ENCODE measurements at places on chromosomes 1 and 21.
A peak's percentile ranks its signal among the peaks of the same experiment; 100 is the strongest.

DNA sequence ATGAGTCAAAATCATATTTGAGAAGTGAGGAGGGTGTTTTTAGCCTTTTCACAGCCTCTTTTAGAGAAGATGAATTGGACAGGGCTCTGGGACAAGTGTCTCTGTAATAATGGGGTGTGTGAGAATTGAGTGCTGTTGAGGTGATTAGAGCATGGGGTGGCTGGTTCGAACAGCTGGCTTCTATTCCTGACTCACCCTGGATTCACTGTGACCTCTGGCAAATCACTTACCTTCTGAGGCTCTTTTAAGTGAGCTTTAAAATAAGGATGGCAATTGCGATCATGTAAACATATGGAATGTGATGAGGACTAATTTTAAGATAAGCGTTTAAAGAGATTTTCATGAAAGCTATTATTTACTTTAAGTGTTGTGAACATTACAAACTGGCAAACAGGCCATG lies 243.4 kb downstream of the ADGRL2 start:
- no peak for DNase-seq

DNA sequence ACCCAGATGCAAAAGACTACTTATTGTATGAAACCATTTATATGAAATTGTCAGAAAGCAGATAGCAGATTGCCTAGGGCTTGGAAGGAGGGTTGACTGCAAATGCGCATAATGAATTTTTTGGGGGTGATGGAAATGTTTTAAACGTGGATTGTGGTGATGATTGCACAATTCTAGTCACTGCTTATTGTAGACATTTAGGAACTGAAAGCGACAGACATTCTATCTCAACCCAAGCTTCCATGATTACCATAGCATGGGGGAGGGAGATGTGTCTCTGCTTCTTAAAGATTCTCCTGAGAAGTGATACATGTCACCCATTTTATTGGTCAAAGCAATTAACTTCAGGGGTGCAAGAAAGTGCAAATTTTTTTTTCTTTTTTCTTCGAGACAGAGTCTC lies 2.8 kb upstream of the MTF2 start:
- DNase-seq = no peak

GRCh38 chr1:181482521-181483284 lies 614 bp upstream of the CACNA1E start:
- no peak for DNase-seq

- DNase-seq = no peak
Observed at GRCh38 chr1:80023358-80023757, 1016.8 kb upstream of the ADGRL4 start.

- DNase-seq = no peak
Observed at GRCh38 chr1:98172578-98172977, 251.7 kb upstream of the DPYD start.

DNA sequence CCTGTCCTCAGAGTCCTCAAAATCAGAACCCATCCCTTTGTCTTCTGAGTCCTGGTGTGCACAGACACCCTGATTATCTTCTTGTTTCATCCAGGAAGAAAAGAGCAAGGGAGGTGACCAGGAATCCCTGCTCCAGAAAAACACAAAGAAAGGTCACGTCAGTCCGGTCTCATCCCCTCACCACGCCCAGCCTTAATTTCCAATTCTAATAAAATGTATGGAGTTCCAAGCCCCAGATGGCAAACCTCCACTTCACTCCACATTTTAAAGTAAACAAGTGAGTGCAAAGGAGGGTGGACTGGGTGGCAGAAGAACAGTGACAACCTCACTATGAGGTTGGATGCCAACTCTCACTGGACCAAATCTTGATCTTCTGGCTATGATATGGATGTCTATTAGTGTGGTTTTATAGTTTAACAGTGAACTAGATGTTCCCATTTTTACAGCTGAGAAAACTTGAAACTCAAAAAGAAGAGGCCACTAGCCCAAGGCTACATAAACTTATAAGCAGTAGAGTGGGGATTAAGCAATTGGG lies 22.0 kb downstream of the ZNF697 start:
- DNase-seq = no peak

DNA sequence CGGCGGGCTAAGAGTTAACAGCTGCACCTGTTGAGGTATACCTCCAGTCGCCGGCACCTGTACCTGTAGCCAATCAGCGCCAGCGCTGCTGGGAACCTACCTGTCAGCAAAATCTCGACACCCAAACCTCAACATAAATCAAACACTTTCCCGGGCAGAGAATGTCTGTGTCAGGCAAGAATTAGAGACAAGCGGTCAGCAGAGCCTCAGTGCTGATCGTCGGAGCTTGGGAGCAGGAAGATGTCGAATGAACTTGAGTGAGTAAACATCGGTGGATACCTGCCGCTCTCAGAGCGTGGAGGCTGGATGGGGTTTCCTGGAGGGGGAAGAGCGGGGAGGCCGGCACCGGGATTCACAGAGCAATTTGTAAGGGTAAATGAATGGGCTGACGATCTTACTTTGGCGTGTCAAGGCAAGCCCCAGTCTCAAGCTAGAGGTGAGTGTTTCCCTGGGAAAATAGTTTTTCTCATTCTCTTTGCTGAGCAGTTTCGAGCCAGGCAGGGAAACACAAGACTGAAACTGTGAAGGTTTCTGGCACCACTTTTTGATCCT lies at the start of gene GRHL3:
TSS of gene GRHL3 (plus strand) at position 46 of the 552 bp plus-strand sequence. CDS start at position 241, 195 bp downstream.
- DNase-seq = no peak

GRCh38 chr1:41835485-41835884 lies 83.2 kb downstream of the HIVEP3 start:
- no peak for DNase-seq

DNA sequence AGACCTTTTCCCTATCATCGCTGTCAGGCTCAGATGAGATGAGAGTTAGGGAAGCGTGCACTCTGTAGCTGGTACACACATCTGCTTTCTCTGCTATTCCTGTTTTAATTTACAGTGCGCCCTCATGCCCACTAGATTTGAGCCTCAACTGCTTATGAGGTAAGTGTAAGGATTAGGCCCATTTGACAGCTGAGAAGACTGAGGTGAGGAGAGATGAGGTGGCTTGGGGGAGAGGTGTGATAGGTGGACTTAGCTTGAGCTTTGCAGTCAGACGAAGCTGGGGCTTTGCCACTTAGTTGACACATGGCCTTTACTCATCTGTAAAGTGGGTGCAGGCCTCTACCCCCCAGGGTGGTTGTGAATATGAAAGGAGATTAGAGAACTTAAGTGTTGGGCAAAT lies 8.5 kb downstream of the TMEM61 start:
- DNase-seq = no peak

GRCh38 chr1:201399352-201400126 lies 415 bp upstream of the LAD1 start:
- no peak for DNase-seq

- peak; percentile 35 for DNase-seq
Observed at GRCh38 chr1:38046884-38047602, 450 bp upstream of the POU3F1 start.

DNA sequence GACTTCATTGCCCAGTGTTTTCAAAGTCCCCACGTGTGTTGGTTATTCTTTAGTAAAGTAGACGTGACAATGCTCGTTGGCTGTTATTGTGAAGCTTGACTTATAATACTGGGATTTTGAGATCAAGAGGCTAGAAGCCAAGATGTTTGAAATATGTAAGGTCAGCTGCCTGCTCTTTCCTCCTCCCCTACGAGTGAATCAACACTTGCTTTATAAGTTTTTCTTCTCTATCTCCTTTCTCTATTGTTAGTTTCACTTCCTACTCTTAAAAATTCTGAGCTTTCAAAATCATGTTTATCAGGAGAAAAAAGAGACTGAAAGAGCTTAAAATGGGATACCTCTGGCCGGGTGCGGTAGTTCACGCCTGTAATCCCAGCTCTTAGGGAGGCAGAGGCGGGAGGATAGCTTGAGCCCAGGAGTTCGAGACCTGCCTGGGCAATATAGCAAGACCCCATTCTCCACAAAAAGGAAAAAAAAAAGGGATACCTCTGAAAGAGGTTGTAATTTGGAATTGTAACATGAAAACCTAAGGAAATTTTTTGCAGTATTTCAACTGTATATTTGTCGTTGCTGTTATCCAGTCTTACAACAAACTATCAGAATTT lies 72.0 kb downstream of the EPB41 start:
- DNase-seq = no peak

All from stimulated activated CD8-positive, alpha-beta memory T cell treated with anti-CD3 and anti-CD28 coated beads, Interleukin-15, amount 100 ng/mL, for 1 hour (primary cell).